HTR-8/SVneo (cell line): ENCODE measurements at places on chromosomes 3 and 15.

GRCh38 chr3:192826214-192827006 lies 91.2 kb downstream of the MB21D2 start:
- DNase-seq, result no peak

DNA sequence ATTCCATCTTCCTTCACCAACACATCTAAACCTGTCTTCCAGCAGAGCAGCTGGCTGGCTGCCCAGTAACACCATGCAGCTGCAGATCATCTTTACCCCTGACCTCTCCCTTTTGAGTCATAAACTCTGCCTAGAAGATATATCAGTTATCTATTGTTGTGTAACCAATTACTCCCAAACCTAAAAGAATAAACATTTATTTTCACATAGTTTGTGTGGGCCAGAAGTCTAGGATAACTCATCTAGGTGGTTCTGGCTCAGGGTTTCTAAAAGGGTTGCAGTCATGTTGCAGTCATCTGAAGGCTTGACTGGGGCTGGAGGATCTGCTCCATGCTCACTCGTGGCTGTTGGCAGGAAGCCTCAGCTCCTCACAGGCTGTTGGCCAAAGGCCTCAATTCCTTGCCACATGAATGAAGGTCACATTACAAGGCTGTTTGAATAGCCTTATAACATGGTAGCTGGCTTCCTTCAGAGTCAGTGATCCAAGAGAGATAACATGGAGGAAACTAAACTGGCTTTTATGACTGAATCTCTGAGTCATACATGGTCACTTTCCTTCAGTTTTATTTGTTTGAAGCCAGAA lies 92.8 kb downstream of the GOLIM4 start:
- DNase-seq, result no peak

- no peak for DNase-seq
Measured at GRCh38 chr3:142705198-142705597, 18.6 kb upstream of the TRPC1 start.

GRCh38 chr3:177574222-177574856 lies 377.1 kb upstream of the TBL1XR1 start:
- no peak for DNase-seq

DNA sequence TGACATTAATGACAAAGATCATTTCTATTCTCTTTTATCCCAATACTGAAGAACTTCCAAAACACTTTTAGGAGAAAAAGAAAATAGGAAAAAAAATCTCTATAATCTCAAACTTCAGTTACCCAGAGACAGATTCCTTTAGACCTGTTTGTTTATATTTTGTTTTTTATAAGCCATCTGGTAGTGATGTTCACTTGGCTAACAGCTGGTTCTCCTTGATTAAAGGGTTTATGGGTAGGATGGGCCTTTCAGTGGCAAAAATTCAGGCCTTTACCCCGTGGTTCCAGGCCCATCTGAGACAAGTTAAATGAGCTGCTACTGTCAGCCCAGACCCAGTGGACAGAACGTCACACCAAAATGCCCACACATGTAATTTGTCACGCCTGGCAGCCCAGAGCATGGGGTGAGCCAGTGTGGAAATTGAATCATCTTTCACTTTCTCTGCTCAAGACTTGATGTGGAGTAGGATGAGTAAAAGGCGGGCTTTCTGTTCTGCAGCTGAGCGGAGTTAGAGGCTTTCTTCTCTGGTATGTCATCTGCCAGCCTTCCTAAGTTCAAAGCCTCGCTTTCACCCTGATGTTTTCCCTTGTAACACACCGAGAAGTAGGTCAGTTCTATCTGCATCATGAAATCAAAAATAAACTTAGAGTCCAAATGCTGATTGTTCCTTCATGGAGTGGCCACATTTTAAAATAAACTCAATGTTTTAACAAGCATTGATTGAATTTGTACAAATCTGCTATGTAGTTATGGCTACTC lies 62.5 kb upstream of the SKOR1 start:
- DNase-seq, result no peak

DNA sequence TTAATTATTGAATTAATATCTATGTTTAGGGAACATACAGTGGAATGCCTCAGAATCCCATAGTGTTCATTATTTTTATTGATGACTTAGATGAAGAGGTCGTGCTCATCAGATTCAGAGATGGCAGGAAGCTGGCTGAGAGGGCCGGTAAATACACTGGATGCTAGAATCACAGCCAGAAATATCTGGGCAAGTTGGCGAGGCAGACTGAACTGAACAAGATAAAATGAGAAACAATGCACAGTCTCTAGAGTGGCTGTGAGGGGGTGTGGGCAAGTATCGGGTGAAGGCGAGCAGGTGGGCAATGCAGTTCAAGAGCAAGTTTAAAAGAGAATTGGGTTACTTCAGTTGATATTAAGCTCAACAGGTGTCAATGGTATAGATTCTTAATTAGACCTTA lies 5.9 kb downstream of the DGKG start:
- no peak for DNase-seq

DNA sequence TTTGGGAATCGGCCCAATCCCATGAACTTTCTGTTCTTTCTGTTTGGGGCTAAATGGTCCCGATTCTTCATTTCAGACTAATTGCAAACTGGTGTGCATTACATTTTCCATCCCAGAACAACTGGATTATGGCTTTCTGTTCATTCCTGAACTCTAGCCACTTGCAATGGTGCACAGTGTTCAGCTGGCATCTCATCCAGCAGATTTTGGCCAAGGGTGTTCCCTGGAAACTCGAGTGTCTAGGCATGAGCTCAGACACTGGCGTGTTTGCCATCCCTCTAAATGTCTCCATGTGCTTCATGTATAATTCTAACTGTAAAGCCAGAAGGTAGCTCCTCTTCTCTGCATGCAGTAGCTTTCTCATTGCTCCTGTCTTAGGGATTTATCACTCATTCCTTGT lies 97.1 kb upstream of the MYZAP start:
- DNase-seq, result no peak

DNA sequence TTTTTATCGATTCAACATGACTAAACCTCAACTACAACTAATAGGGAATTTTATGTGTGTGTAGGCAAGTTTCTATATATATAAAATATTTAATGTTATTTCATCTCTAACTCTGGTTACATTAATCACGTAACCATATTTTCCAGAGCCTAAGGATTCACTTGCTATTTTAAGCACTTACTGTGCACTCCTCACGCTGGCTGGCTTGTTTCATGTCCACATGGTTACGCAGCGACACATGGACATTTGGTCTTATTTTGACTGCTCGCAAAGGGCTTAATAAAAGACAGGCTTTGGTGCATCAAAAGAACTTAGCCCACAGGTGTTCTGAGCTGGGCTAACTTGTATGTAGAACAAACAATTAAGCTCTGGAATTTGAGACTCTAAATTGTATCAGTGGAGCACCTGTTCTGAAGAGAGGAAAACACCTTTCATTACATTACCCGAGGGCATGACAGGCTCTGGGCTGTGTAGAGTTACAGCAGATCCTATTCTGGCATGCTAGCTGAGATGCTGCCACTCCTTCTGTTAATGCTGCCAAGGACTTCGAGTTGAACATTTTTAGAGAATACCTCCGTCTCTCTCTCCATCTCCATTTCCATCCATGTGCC lies 130.0 kb upstream of the NR2F2 start:
- no peak for DNase-seq

GRCh38 chr3:134309987-134310700 lies 59.5 kb upstream of the RYK start:
- DNase-seq, result no peak

DNA sequence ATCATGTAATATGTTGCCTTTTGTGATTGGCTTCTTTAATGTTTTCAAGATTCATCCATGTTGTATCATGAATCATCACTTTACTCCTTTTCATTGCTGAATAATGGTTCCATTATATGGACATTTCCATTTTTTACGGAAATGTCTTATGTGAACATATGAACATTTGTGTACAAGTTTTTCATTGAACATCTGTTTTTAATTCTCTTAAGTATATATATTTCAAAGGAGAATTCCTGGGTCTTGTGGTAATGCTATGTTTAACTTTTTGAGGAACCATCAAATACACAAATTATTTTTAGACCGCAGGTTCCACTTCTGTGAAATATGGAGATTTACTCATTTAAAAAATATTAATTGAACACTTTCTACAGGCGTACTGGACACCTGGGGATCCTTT lies 85.7 kb downstream of the ARIH1 start:
- DNase-seq, result no peak

- no peak for DNase-seq
Measured at GRCh38 chr3:81394651-81395524, 366.6 kb downstream of the GBE1 start.

GRCh38 chr3:38758557-38758956 lies 57.5 kb downstream of the SCN10A start:
- DNase-seq, result no peak

DNA sequence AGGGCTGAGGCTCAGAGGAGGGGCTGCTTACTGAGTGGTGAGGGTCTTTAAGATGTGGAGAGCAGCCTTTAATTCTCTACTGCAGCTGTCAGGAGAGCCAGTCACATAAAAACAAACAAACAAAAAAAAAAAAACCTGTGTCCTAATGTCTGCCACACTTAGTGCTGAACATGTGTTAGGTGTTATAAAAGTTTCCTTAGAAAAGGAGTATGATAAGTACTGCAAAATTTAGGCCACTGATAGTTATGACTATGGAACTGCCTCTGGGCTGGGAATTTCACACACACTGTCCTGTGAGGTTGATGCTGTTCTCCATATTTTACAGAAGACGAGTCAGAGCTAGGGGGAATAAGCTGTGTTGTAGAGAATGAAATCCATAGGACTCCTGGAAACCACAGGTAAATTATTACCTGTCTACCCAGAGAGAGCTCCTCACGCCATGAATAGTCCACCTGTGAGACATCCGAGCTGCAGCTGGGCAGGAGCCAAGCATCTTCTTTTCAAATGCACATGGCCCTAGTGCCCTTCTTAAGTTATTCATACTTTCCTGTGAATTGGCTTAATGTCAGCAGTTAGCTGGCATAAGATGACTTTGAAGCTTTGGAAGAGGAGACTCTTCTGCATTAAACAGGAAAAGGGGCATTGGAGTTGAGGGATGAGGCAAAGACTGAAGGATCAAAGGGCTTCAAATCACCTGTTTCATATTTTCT lies 34.5 kb upstream of the SKOR1 start:
- no peak for DNase-seq
